ENCODE measurements at places on chromosomes 13 and 19.
A peak's percentile ranks its signal among the peaks of the same experiment; 100 is the strongest.

DNA sequence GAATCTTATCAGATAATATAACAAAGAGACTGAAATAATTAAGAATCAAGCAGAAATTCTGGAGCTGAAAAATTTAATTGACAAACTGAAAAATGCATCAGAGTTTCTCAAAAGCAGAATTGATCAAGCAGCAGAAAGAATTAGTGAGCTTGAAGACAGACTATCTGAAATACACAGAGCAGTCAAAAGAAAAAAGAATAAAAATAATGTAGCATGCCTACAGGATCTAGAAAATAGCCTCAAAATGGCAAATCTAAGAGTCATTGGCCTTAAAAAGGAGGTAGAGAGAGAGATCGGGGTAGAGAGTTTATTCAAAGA lies 39.2 kb downstream of the CAB39L start:
- DNase-seq = no peak

GRCh38 chr13:34335014-34336007 lies 517.4 kb downstream of the RFC3 start:
- no peak for DNase-seq

GRCh38 chr19:43798546-43799409 lies 3.5 kb downstream of the LYPD5 start:
- no peak for DNase-seq

DNA sequence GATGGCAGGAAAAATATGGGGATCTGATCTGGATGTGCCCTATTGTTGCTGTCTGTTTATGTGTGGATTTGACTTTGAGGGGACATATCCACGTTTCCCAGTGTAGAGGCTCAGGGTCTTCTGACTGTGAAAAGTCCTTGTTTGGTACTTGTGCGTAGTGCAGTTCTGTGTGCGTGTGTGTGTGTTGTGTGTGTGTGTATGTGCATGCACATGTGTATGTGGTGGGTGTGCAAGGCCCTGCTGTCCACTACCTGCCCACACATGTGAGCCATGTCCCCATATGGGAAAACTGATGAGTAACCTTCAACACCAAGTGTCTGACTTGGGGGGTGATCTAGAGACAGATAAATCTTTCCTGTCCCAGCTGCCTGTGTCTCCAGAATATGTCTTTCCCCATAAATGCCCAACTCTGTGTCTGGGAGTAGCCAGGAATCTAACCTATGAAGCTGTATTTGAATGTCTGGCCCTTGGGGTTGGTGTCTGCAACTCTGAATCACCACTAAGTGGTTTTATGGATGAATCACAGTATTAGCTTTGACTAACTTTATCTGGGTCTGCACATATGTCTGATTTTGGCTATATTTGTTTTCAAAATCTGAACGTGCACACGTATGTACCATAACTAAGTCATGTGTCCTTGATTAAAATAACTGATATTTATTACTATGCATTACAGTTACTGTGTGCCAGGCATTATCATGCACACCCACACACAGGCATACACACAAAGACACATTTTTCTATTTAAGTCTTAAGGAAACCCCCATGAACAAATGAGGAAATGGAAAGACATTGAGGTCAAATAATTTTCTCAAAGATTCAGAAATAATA lies 17.4 kb downstream of the KLK2 start:
- DNase-seq = no peak

DNA sequence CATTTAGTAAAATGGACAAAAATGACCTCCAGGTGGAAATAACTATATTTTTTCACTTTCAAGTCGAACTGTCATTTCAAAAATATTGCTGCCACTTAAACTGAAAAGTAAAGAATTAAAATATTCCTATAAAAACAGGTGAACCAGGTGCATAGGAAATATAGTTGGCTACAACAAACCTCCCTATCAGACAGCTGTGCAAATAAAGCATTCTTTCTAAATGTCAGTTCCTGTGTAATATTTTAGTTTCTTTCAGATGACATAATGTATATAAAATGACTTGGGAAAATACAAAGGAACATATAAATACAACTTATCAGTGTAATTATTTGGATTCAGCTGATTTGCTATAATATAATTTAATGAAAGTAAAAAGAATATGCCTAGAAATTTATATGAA lies 403.5 kb upstream of the GPC6 start:
- no peak for DNase-seq

DNA sequence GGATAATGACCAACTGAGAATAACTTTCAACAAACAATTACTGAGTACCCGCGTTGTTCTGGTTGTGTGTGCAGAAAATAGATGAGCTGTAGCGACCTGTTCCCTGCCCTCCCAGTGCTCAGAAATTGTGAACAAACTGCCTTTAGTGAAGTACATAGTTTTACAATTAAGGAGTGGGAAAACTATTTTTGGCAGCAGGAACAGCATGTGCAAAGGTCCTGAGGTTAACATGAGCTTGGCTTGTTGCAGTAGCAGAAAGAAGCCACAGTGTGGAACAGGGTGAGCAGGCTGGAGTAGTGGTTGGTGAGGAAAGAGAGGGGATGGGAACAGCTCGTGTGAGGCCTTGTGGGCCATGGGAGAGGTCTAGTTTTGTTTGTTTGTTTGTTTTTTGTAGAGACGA lies 16.0 kb downstream of the RYR1 start:
- DNase-seq = no peak

DNA sequence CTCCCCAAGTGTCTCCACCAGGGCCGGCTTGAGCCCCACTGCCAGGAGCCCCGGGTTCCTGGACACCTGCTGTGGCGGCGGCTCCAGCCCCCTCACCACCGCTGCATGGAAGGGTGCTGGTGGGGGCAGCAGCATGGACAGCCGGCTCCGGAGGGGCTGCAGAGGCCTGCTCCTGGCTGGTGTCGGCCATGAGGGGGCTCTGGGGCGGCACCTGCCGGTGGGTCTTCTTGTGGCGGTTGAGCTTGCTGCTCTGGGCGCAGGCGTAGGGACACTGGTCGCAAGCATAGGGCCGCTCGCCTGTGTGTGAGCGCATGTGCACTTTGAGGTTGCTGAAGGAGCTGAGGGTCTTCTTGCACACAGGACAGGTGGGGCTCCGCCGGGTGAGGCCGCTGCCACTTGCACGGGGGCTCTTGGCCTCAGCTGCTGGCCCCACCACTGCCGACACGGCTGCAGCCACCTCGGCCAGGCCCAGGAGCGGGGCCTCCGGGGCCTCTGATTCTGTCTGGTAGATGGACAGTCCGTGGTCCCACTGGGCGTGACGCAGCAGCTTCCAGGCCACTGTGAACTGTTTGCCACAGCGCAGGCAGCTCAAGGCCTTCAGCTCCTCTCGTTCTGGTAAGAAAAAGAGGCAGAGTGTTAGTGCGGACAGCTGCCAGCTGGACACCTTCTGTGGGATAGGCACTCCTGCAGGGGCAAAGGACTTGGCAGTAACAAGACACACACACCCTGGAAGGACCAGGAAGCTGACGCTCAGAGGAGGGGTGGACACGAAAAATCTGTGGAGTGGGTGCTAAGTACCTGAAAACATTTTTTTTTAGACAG lies 4.1 kb downstream of the ZNF296 start:
- no peak for DNase-seq

- DNase-seq = no peak
Measured at GRCh38 chr13:112907871-112908331, 61.1 kb upstream of the MCF2L start.

GRCh38 chr13:44045180-44045562 lies 165.5 kb downstream of the LACC1 start:
- no peak for DNase-seq

GRCh38 chr13:100694722-100695508 lies 20.3 kb upstream of the TMTC4 start:
- peak; percentile 71 for DNase-seq

DNA sequence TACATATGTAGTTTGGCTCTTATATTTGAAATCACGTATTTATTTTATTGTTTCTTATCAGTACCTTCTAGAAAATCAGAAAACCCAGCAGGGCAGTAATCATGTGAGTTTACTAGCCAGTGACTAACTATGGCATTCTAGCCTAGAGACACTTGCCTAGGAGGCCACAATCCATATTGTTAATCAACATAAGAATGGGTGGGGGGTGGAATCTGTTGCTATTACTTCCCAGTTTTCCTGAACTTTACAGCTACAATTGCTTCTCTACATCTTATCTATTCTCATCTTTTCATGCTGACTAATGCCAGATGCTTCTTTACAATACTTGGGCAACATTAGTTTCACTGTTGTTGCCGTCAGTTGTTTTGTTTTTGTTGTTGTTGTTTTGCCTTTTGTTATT lies 18.7 kb upstream of the ATXN8OS start:
- no peak for DNase-seq

- DNase-seq = no peak
Measured at GRCh38 chr19:8700956-8701355, 2.4 kb upstream of the ACTL9 start.

- no peak for DNase-seq
Measured at GRCh38 chr13:63481334-63481733, 2065.7 kb upstream of the PCDH20 start.

GRCh38 chr19:51296336-51297093 lies 14.9 kb upstream of the IGLON5 start:
- no peak for DNase-seq

- no peak for DNase-seq
Measured at GRCh38 chr19:54408456-54409026, 6.7 kb upstream of the TTYH1 start.

Data from endothelial cell (in vitro differentiated cells).